ENCODE measurements at places on chromosomes 7 and 10.

- DNase-seq = no peak
Observed at GRCh38 chr7:158018098-158018762, 569.4 kb downstream of the PTPRN2 start.

DNA sequence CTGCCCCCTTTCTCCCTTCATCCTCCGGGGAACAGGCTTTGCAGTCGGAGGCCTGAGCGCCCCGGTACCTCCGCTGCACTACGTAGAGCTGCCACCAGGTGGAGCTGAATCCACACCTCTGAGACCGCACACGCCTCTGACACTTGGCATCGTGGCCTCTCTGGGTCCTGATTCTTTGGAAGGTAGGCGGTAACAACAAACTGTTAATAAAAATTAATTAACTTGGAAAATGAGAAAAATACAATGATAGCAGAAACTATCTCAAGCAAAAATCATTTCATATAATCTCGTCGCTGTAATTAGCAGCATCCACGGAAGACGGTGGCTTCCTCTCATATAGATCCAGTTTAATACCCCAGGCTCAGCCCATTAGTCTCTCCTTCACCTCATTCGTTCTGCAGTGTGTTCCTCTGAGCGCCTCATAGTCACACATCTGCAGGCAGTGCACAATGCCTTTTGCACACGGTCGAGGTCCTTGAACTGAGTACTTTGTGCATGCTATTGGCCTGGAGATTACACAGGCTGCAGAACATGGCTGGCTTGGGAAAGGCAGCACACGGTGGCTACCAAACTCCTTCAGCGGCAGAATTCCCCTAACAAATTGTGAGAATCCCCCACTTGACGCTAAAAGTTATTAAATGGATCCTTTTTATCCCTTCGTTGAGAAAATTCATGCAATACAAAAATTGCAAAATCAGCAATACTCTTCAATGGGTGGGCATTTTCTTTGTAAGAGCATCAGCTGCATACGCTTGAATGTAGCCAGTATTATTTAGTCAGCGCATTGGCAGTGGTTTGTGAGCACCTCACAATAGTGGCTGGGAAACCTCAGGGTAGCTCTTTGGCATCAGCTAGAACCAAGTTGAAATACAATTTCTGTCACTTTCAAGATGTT lies 18.7 kb downstream of the OR9A2 start:
- peak; percentile 22 for DNase-seq

- no peak for DNase-seq
Observed at GRCh38 chr7:116697761-116698160, 25.8 kb downstream of the MET start.

DNA sequence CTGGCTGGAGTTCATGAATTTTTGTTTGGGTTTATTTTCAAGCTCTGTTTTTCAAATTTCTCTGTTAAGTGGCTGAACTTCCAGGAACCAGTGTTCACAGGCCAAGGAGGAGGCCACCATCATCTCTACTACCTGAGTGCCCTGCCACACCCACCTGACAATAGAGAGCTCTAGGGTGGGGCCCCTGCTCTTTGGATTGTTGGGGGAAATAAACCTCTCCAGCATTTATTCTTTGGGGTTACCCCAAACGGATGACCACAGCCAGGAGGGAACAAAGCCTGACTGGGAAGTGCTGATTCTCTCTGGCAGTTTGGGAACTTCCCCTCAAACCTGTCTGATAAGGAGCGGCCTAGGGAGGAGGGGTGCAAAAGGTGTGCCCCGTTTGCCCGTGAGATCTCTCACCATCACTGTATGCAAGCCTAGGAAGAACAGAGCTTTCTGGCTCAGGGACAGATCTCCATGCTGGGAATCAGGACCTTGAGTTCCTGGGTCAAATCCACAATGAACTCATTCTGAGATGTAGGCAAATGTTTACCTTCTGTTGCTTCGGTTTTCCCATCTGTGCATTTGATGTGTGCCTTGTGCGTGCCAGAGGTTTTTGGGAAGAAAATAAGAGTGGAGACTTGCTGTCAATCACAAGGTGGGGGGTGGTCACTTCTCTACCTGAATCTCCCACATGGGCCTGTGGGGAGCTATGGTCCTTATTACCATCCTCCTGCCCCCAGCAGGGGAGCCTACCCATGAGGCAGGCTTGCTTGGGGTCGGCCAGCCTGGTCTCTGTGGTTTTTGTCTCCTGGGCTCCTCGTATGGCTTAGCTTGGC lies 27.7 kb upstream of the PDCD4 start:
- DNase-seq = no peak

GRCh38 chr7:128242661-128243060 lies 1.6 kb downstream of the LEP start:
- no peak for DNase-seq

DNA sequence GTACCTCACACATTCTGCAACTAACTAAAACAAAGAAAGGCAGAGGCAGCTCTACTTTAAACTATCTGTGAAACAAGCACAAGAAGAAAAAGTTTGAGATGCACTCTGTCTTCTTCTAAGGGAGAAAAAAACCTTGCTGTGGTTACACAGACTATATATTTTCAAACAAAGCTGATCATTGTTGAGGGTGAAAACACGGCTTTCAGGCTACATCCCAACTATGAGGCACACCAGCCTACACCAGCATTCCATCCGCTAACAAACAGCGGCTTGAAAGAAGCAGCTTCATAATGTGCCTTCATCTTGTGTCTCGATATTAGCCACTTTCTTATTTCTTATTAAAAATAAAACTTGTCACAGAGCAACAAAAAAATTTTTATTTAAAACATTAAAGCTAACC lies 79.1 kb downstream of the USP6NL start:
- no peak for DNase-seq

DNA sequence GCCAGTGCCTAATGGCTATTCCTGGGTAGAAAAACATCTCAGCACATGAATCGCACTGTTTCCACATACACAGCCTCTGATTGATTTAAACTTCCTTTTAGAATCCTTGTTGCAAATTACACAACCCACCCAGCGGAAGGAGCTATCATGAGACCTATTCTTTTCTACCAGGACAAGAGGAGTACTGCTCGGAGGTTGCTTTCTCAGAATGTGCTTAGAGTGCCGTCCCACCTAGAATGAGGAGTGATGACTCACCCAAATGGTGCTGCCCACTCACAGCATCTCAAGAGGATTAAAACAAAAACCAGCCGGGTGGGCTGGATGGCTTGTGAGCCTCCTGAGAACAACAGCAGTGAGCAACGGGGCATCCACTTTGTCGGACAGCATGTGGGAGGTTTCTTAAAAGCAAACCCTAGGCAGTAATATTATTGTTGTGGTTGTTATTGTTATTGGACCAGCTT lies 128.9 kb downstream of the DGKI start:
- no peak for DNase-seq

- DNase-seq = no peak
Observed at GRCh38 chr10:98676895-98677294, 230.2 kb upstream of the HPS1 start.

- no peak for DNase-seq
Observed at GRCh38 chr10:60343254-60343653, 46.4 kb downstream of the ANK3 start.

- no peak for DNase-seq
Observed at GRCh38 chr7:90599892-90600555, 3.9 kb downstream of the CDK14 start.

DNA sequence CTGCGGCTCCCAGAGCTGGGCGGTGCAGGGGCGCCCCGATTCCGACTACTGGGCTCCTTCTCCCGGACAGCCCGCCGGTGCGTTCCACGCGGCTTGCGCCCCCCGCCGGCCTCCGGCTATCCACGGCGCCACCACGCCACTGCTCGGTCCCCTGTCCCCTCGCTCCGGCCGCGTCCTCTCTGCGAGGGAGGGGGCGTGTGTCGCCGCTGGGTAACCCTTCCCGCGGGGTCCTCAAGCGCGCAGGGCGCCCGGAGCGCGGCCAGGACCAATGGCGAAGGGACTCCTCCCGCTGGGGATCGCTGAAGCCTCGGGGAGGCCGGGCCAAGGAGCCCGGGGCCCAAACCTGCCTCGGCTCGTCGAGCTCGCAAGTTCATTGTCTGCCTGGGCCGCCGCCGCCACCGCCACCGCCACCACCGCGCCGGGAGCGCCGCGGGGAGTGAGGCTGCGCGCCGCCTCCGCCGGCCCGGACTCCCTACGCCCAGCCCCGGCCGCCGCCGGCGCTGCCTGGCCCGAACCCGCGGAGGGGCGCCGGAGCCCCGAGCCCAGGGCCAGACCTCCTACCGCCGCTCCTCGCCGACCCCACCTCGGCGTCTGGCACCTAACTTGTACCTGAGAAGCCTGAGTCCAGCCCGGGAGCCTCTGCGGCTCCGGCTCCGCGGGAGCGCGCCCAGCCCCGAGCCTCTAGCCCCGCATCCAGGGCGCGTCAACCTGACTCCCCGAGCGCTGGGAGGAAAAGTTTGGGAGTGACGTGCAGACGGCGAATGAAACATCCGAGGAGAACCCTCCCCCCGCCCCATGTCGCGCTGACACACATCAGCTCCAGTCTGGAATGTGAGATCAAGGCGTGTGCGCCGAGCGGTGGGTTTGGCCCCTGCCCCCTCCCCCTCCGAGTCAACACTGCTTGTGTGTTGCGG lies at the start of gene CHST15:
TSS of gene CHST15 (minus strand) at position 739 of the 914 bp plus-strand sequence. CDS start 47,386 bp downstream, outside the sequence.
- no peak for DNase-seq

- DNase-seq = no peak
Observed at GRCh38 chr10:6726924-6727323, 146.8 kb upstream of the PRKCQ start.

- no peak for DNase-seq
Observed at GRCh38 chr10:77563638-77564270, 73.9 kb downstream of the KCNMA1 start.

DNA sequence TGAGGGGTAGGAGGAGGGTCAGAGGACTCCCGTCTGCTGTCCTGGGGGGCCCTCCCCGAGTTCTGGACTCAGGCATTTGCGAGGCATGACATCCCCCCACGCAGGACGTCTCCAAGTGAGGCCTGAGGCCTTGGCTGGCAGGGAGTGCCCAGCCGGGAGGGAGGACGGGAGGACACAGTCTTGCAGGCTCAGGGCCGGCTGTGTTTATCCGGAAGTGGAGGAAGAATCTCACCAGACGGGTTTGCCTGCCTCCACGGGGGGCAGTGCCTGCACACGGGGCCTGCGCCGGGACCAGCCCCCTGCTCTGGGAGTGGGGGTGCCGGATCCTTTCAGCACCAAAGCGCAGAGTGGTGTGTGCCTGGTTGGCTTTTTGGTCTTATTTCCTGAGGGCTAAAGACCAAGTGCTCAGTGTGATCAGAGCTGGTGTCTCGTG lies 10.9 kb downstream of the PWWP2B start:
- DNase-seq = no peak

- DNase-seq = no peak
Observed at GRCh38 chr10:103696411-103697145, 158.8 kb downstream of the SH3PXD2A start.

DNA sequence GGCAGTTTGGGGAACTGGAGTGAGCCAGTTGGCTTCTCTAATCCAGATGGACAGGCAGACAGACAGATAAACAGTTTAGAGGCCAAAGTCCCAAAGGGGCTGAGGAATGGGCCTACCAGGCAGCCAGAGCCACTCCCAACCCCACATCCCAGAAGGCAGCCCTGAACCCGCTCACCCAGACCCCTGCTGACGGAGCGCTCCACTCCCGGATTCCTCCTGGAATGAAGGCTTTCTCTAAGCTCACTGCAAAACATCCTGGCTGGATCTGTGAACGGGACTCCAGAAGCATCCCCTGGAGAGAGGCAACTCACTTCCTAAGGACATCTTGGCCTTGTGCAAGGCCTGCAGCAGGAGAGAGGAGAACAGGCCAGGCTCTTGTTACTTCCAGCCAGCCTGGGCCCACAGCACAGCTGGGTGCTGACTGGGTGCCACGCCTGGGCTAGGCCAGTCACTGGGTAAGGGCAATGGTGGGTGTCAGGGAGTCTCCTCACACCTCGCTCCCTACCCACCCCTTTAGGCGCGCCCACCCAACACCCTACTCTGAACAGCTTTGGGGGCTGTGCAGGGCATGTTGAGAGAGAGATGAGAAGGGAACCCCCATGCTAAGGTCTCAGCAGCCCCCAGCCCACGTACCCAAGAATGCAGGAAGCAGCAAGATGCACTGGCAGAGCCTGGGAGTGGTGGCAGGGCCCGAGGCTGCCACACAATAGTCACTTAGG lies 168.6 kb upstream of the ZMIZ1 start:
- no peak for DNase-seq

DNA sequence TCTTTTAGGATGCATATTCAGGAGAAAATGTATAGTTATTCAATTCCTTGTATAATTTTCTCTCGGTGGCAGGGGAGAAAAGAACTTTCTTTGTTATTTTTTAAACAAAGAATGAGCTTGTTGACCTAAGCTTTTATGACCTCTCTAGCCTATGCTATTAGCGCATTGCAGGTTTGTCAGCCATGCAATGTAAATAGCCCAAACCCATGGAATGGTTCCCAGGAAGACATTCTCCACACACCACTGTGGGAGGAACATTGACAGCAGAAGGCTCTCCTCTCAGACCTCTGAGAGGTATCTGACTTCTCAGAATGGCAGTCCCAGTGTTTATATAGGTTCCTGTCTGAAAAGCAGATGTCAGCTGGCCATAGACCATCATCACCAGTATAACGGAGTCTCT lies 19.6 kb upstream of the AGBL3 start:
- DNase-seq = no peak

DNA sequence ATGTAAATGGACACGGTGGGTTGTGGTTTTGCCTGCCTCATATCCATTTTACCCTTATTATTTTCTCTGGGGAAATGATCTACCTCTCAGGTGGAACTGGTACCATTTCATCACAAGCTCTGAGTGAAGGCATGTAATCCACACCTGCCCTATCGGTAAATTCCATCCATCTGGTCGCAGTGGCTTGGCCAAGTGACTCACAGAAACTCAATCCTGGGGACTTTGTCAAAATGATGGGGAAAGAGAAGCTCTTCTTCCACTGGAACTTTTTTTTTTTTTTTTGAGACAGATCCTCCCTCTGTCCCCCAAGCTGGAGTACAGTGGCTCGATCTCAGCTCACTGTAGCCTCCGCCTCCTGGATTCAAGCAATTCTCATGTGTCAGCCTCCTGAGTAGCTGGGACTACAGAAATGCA lies 48.2 kb upstream of the ANKRD1 start:
- DNase-seq = no peak

- no peak for DNase-seq
Observed at GRCh38 chr7:135466442-135467206, 43.3 kb downstream of the CNOT4 start.

DNA sequence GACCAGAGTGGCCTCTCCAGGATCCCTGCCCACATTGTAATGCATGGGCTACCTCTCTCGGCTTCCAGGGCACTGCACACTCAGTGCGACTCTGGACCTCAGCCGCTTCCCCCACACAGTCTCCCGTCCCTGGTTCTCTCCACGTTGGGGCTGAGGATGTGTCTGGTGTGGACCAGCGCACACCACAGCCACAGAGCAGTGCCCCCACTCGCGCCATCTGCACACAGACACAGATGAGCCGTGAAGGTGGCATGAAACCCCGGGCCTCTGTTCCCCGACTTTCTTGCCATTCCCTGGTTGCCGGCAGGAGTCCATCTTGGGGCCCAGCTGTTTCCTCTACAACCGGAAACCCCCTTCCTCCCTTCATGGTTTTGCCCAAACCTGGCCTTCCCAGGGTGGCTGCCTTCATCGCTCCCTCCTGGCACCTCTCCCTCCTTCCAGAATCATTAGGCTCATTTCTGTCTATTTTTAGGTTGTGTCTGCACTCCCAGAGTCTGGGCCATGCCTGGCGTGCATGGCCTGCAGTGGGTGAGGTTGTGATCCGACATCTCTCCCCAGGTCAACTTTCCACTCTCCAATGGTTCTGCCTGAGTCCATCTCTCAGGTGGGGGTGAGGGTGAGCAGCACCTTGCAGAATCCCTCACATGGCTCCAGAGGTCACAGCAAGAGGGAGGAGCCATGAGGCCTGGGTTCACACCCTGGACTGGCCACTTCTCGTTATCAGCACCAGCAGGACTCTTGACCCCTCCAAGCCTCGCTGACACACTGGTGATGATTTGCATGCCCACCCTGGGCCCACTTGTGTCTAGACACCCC lies 10.1 kb downstream of the RASGEF1A start:
- DNase-seq = no peak

Measured in NCI-H187 (cell line).